ENCODE measurements at places on chromosomes 1 and 21. TPM values are rescaled to one million over a fixed set of nuclear protein-coding genes. Genes with fewer than 3 reads are reported as not detected.
A peak's percentile ranks its signal among the peaks of the same experiment; 100 is the strongest.

The OR2T29 gene
- total RNA-seq: not detected

The KLHDC9 gene
- not detected for total RNA-seq

The OR2G6 gene
- total RNA-seq: not detected

The ADAMTS5 gene
- total RNA-seq: not detected

The CD1D gene
- total RNA-seq: 0.14 TPM

The SPRR3 gene
- not detected for total RNA-seq

The EXTL1 gene
- total RNA-seq: not detected

The CD164L2 gene
- not detected for total RNA-seq

DNA sequence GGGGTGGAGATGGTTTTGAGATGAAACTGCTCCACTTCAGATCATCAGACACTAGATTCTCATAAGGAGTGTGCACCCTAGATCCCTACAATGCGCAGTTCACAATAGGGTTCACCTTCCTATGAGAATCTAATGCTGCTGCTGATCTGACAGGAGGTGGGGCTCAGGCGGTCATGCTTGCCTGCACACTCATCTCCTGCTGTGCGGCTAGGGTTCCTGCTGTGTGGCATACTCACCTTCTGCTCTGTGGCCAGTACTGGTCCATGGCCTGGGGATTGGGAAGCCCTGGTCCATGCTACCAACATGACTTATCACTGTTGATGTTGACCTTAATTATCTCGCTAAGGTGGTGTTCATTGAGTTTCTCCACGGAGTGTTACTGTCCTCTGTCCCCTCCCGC is 144.5 kb downstream of the NAV1 start:
- no peak for DNase-seq
- no peak overlapping the region for H3K4me3 ChIP-seq
- no peaks in the 10 kb centered on the region for H3K4me1 ChIP-seq
- no peaks in the 10 kb centered on the region for H3K27me3 ChIP-seq
- H3K36me3 ChIP-seq: no peaks in the 10 kb centered on the region

- H3K4me3 ChIP-seq: no peak overlapping the region
- no peaks in the 10 kb centered on the region for H3K4me1 ChIP-seq
- H3K27me3 ChIP-seq: no peaks in the 10 kb centered on the region
Observed at GRCh38 chr1:239446611-239447010, 60.2 kb downstream of the CHRM3 start.

DNA sequence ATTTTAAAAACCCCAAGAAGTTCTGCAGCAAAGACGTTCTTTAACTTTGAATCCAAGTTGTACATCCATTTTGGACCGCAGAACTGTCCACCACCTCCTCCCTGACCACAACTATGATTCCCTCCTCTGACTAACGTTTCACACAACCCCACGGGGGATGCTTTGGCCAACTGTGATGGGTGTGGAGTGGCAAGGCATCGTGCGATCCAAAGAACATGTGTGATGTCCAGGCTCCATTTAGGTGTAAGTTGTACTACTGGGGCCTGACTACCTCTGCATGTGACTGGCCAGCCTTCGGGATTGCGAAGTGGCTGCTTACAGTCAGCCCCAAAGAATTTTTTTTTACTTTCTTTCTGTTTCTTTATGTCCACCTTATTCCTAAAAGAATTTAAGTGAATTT is 6.7 kb downstream of the KCNJ15 start:
- H3K36me3 ChIP-seq: no peaks in the 10 kb centered on the region
- no peaks in the 10 kb centered on the region for H3K27me3 ChIP-seq
- H3K27ac ChIP-seq: no peak overlapping the region
- no peaks in the 10 kb centered on the region for H3K4me1 ChIP-seq
- DNase-seq: no peak
- no peak overlapping the region for H3K4me3 ChIP-seq

DNA sequence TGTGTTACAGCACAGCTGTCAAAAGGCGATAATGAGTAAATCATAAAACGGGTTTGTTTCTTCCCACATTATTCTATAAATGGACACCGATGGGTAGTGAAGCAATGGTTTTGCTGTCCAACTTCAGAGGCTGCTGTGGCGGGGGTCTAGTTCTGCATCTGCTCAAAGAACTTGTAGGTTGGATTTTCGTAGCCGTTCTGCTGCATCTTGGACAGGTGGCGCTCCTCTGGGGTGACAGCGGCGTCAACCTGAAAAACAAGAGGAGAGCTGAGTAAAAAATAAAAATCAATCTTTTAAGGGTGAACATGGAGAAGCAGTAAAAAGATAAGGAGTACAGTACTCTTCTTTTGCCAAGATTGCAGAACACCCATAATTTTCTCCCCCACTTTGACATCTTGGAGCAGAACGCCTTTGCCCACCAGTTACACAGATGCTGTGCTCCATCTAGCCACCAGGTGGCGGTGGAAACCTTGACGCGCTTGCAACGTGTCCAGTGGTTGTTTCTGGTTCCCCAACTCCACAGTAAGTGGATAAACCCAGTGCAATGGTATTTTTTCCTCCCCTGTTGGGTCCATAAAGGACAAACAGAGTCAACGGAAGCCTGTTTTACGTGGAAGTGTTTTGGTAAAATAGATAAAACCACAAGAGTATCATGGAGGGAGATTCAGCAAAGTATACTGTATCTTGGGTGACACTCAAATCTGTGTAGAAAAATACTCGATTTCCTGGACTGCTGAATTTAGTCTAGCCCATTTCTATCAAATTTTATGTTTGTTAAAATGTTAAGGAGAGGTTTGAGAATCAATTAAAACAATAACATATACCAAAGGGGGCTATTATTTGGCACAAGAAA is 147.0 kb downstream of the GABPA start:
- no peak overlapping the region for H3K4me3 ChIP-seq
- peaks cover 5% of the 10 kb centered on the region for H3K36me3 ChIP-seq
- H3K4me1 ChIP-seq: no peaks in the 10 kb centered on the region
- peak; percentile 55 for DNase-seq

DNA sequence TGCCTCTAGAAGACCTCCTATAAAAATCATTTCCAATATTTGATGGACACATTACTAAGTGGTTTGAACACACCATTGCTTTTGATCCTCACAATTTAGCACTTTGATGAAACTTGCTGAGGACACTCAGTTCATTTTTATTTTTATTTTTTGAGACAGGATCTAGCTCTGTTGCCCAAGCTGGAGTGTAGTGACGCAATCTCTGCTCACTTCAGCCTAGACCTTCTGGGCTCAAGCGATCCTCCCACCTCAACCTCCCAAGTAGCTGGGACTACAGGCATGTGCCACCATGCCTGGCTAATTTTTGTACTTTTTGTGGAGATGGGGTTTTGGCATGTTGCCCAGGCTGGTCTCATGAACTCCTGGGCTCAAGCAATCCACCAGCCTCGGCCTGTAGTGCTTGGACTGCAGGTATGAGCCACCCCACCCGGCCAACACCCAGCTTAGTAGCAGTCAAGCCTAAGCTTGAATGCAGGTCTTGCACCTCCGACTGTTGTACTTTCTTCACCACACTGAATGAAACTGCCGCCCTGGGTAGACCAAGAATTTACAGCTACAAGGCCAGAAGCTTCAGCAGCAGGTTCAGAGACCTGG is 24.8 kb upstream of the ATP2B4 start:
- H3K27ac ChIP-seq: no peak overlapping the region
- no peaks in the 10 kb centered on the region for H3K27me3 ChIP-seq
- H3K4me3 ChIP-seq: no peak overlapping the region
- no peak for DNase-seq

- H3K27me3 ChIP-seq: no peaks in the 10 kb centered on the region
- DNase-seq: no peak
- no peak overlapping the region for H3K27ac ChIP-seq
- H3K4me3 ChIP-seq: no peak overlapping the region
- H3K36me3 ChIP-seq: no peaks in the 10 kb centered on the region
Observed at GRCh38 chr1:117260761-117261423, 50.2 kb upstream of the VTCN1 start.

DNA sequence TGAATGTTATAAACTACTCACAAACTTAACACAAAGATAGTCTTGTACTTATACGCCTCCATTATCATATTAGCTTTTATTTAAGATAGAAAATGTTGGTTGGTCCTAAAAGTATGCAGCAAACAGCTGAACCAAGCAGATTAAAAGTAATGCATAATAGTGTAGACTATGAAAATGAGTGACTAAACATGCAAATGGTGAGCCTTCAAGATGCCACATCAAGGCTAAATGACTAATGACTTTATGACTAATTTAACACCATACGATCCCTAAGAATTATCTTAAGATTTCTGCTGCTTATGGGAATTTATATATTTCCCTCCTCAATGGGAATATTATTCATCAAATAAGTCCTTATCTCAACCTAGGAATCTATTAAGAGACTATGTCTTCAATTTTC is 4.6 kb downstream of the GPATCH2 start:
- DNase-seq: no peak
- no peak overlapping the region for H3K4me3 ChIP-seq
- no peaks in the 10 kb centered on the region for H3K36me3 ChIP-seq
- no peaks in the 10 kb centered on the region for H3K27me3 ChIP-seq
- H3K4me1 ChIP-seq: peaks cover 2% of the 10 kb centered on the region

- no peak for DNase-seq
- no peak overlapping the region for H3K27ac ChIP-seq
- no peak overlapping the region for H3K4me3 ChIP-seq
- no peaks in the 10 kb centered on the region for H3K27me3 ChIP-seq
Observed at GRCh38 chr21:27477296-27477695, 510.4 kb upstream of the ADAMTS5 start.

GRCh38 chr1:111217183-111217910 is 10.2 kb upstream of the CHI3L2 start:
- no peak for DNase-seq
- no peaks in the 10 kb centered on the region for H3K27me3 ChIP-seq
- H3K27ac ChIP-seq: peak overlapping the region; percentile 88
- H3K4me1 ChIP-seq: peaks cover 100% of the 10 kb centered on the region

GRCh38 chr1:8926707-8927694 is 18.7 kb upstream of the CA6 start:
- no peak overlapping the region for H3K4me3 ChIP-seq
- H3K27me3 ChIP-seq: no peaks in the 10 kb centered on the region
- H3K27ac ChIP-seq: no peak overlapping the region
- no peak for DNase-seq

DNA sequence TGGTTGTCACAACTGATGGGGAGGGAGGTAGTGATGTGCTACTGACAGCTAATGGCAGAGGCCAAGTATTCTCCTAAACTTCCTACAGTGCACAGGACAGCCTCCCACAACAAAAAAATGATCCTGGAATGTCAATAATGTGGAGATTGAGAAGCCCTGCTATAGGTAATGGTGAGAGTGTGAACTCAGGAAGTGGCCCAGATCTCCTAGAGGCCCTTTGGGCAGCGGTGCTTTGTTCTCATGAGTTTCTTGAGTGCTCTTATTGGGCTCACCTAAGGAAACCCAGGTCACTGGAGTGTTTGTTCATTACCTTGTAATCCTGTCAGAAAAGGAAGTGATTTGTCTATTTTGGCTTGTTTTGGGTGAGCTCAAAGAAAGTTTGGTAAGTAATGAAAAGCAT is 5.9 kb downstream of the OTUD3 start:
- peaks cover 10% of the 10 kb centered on the region for H3K4me1 ChIP-seq
- no peak overlapping the region for H3K4me3 ChIP-seq
- no peaks in the 10 kb centered on the region for H3K27me3 ChIP-seq

GRCh38 chr1:85128316-85128715 is 72.5 kb downstream of the SYDE2 start:
- H3K27ac ChIP-seq: no peak overlapping the region
- no peaks in the 10 kb centered on the region for H3K4me1 ChIP-seq
- DNase-seq: no peak
- H3K4me3 ChIP-seq: no peak overlapping the region
- no peaks in the 10 kb centered on the region for H3K27me3 ChIP-seq
- H3K36me3 ChIP-seq: no peaks in the 10 kb centered on the region

- H3K4me1 ChIP-seq: no peaks in the 10 kb centered on the region
- H3K36me3 ChIP-seq: no peaks in the 10 kb centered on the region
- H3K27ac ChIP-seq: no peak overlapping the region
- no peak overlapping the region for H3K4me3 ChIP-seq
- peaks cover 37% of the 10 kb centered on the region for H3K27me3 ChIP-seq
- DNase-seq: no peak
Observed at GRCh38 chr1:153190373-153190772, 12.9 kb upstream of the LELP1 start.

GRCh38 chr1:232602622-232603021 is 27.3 kb downstream of the SIPA1L2 start:
- H3K36me3 ChIP-seq: no peaks in the 10 kb centered on the region
- H3K27me3 ChIP-seq: no peaks in the 10 kb centered on the region
- no peak overlapping the region for H3K4me3 ChIP-seq
- H3K4me1 ChIP-seq: peaks cover 28% of the 10 kb centered on the region
